ENCODE measurements at places on chromosomes 2 and 18.

DNA sequence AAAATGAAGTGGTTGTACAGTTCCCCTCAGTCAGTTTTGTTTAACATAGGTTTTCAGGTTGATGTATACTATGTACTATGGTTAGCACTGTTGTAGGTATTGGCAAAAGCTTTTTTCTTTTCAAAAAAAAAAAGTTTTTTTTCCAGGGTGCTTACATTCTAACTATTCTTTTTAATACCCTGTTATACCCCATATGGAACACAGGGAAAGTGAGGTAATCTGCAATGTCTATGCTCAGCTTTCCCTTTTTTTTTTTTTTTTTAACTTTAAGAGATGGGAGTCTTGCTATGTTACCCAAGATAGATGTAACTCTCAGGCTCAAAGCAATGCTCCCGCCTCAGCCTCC lies 590 bp upstream of the CCDC138 start:
- DNase-seq = no peak

DNA sequence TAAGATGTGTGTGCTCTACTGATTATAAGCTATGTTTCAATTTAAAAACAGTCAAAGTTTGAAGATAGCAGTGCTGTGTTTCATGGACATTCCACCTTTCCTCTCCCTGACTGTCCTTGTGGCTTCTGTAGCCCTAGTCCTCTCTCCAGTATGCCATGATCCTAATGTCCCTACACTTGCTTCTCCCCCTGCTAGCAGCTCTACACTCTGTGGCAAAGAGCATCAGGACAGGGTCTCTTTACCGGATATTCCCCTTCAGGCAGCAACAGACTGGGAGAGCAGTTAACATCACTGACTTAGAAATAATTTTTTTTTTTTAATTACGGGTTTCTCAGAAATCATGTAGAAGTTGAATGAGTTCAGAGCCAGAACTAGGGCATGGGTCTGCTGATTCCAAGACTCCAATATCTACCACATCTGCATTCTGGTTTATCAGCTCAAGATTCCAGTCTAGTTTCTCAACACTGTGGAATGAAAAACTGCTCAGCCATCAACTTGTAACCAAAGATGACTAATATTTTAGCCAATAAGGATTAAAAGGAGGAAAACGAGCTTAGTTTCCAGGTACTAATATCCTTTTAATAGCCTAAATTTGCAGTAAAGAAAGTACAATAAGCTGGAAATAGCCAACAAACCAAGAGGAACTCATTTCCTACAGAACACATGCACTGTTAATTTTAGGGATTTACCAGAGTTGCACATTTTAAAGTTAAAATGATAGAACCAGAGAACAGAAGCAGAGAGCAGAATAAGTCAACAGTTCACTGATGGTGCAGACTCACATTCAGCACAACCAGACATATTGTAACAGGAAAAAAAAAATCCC lies 45.2 kb downstream of the TMEM131 start:
- DNase-seq = no peak

DNA sequence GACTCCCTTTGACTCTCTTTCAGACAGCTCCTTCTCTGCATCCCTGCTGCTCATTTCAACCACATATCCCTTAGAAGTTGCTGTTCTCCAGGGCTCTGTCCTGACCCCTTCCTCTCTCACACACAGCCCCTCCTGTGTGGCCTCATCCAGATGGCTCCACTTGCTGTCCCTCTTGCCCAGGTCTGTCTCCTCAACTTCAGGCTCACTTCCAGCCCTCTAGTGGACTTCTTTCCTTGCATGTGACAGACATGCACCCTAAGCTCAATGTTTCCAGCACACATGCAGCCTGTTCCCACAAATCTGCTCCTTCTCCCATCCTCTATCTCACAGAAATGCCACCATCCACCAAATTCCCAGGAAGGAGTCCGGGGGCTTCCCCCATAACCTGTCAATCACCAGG lies 9.0 kb upstream of the MRPL19 start:
- DNase-seq = no peak

DNA sequence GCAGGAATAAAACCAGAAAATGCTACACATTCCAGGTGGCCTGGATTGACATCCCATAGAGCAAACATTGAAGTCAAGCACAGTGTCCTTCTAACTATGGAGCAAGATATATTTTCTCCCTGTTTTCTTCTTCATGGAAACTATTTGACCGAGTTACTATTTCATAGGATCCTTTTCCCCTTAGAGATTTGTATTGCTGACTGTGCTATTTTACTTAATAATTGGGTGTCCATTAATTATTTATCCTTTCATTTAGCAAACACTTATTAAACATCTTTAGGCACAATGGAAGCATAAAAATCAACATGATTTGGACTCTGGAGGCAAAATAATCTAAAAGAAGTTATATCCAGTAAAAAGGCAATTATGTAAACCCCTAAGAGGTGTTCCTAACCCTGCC lies 782.8 kb upstream of the ACVR2A start:
- DNase-seq = no peak

GRCh38 chr2:11708106-11708505 lies 38.1 kb upstream of the NTSR2 start:
- DNase-seq = no peak

- DNase-seq = no peak
Observed at GRCh38 chr18:10724666-10725065, 198.8 kb downstream of the NAPG start.

GRCh38 chr18:4208366-4208765 lies 246.7 kb downstream of the DLGAP1 start:
- DNase-seq = no peak

GRCh38 chr2:74917702-74918619 lies 40.5 kb upstream of the POLE4 start:
- no peak for DNase-seq

DNA sequence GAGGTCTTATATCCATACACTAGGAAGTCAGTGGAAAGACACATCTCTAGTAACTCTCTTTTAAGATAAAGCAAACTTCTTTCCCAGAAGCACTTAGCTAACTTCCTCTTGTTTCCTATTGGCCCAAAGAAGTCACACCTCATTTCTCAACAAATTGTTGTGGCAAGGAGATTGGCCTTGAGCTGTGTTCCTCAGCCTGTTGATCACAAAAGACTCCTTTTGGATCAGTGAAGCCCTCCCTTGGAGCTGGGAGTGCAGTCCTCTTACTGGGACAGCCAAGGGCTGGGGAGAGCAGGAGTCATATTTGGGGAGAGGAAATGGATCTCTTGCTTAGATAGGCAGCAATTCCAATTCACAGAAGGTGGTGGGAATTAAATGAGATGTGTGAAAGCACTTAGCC lies 51.2 kb upstream of the DAPL1 start:
- no peak for DNase-seq

DNA sequence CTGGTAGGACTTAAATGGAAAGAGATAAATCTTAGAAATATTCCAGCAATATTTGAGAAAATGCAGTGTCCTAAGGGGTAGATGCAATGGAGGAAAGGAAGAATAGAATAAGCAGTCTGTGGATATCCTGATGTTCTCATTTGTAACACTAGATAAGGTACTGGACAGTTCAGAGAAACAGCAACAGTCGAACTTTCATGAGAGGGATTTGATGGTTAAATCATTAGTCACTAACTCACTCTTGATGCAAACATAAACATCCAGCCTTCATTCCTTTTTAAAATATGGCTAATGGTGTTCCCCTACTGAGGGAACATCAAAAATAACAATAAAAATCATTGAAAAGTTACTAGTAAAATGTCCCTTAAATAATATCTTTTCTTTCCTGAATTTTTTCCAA lies 211.4 kb upstream of the SLC39A10 start:
- no peak for DNase-seq

DNA sequence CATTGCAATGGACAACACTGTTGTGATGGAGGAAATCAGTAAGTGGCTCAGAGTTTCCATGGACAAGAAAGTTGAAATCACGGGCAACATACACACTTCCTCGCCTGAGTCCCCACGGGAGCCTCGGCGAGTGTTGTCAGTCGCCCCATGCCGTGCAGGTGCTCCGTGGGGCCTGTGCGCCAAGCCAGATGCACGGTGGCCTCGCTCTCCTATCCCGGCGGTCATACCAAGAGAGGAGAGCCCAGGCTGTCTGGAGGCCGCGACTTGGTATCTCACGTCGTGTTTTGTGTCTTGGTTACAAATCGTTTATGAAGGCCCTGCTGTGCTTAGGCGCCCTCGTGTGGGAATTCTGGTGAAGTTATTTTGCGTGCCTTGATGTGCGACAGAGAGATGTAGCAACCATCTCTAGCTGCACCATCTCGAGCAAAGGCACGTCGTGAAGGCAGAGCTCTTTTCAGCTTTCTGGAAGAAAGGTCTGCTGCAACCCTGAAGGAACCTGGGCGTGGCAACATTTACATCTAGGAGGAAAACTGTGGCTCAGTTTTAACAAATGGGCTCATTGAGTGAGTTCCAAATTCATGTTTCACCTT lies 21.8 kb downstream of the ATG4B start:
- DNase-seq = no peak

DNA sequence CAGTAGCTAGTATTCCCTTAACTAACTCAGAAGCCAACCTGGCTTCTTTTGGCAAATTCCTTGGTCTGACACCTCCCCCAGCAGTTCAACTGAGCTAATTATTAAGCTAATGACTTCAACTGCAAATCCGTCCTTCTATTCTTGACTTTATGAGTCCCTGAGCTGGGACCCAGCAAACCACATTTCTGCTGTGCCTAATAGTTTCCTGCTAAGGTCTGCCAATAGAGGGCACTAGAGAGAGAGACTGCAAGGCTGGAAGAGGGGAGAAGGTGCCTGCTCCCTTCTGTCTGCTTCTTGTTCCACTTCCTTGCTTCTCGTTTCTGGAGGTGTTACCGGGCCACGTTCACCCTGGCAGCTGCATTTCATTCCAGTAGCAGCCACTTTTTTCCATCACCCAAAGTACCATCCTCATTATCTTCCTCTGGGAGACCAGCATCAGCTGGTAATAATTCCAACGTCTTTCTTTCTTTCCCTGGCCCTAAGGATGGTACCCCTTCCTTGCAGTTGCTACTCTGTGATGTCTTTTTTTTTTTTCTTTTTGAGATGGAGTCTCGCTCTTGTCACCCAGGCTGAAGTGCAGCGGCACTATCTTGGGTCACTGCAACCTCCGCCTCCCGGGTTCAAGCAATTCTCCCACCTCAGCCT lies 352.0 kb downstream of the TNS1 start:
- no peak for DNase-seq

DNA sequence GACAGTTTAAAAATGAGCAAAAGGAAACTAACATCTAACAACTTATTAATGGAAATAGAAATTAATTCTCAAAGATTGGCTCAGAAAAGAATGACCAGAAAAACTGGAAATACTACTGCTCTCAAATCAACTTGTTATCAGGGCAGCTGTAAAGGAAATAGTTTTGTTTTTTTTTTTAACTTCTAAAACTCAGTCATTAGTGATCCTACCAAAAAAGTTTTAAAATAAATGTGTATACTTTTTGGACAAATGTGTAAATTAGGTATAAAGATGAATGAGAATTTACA lies 52.1 kb upstream of the PEX13 start:
- no peak for DNase-seq

DNA sequence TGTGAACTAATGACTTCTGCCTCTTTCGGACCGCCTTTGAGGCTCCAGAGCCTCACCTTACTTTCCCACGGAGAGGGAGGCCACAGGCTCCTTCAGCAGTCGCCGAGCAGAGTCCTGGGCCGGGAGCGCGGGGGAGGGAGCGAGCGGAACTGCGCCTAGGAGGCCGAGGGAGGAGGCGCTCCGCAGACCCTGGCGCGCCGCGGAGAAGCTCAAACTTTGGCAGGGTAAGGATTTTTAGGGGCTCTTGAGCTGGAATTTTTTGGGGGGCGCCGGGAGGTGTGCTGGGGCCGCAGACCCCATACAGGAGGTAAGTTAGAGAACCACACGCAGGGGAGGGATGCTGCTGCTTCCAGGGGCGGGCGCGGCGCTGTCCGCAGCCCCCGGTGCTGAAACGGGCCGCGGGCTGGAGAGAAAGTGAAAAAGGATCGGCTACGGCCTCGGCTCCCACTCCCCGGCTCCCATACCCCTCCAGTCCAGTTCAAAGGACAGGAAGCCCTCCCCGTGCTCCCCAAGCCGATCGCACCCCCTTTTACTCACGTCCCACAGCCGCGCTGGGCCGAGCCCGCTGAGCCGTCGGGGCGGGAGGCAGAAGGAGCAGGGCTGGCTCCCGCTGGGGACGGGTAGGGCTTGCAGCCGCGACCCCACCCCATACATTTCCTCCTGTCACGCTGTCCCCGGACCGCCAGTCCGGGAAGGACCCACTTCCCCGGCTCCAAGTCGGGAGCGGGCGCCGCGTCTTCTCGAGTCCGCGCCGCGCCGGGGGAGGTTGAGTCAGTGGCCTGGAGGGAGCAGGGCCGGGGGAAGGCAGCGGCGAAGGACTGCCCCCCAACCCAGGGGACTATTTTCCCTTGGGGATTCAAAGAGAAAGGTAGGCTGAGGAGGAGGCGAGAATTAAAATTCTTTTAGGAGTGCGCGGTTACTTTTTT lies at the start of gene CNGA3:
Gene CNGA3, plus strand, starts transcription at position 146 of the 926 bp plus-strand sequence. CDS start 23,520 bp downstream, outside the sequence.
- no peak for DNase-seq

DNA sequence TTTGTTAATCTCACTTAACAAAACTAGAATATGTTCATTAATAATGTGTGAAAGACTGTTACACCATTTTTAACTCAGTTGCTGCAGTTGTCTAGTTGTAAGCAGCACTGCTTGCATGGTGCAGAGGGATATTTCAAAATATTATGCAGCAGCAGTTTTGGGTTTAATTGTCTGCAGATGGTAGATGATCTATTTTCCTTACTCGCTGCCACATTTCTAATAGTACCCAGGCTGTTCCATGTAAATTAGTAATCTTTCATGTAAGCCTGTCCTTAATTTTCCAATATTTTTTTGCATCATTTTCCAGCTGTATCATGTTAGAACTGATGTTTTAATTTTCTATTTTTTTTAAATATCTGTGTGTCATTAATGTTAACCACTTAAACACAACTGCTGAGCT lies 488.1 kb upstream of the RAB12 start:
- DNase-seq = no peak

DNA sequence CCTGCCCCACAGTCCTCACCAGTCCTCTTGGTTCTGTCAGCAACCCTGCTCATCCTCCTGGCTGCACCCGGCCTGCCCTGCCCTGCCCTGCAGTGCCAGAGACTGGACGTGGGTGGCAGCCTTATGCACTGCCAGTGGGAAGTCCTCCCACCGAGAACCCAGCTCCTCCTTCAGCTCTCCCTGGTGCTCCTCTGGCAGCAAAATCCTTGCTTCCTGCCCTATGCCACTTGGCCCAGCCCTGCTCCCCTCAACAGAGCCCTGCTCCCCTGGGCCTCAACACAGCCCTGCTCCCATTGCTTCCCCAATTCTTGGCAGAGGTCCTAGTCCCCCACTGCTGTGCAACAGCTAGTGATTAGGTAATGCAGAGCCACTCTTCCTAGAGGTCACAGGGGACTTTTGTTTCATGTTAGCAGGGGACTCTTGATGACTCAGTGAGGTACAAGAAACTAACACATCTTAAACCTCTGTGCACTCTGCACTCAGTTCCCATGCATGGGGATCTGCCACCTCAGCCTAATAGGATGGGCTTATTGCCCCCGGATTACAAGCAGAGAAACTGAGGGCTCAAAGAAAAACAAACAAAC lies 58.0 kb upstream of the EDAR start:
- no peak for DNase-seq

DNA sequence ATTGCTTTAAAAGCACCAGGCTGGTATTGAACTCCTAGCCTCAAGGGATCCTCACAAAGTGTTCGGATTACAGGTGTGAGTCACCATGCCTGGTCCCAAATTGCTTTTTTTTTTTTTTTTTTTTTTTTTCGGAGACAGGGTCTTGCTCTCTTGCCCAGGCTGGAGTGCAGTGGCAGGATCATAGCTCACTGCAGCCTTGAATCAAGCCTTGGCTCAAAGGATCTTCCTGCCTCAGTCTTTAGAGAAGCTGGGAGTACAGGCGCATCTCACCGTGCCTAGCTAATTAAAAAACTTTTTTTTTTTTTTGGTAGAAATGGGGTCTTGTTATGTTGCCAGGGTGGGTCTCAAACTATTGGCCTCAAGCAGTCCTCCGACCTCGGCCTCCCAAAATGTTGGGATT lies 12.8 kb downstream of the MTA3 start:
- no peak for DNase-seq

Data from cortex of kidney (tissue), 1 donor.